ENCODE measurements at places on chromosomes 1 and 21.

DNA sequence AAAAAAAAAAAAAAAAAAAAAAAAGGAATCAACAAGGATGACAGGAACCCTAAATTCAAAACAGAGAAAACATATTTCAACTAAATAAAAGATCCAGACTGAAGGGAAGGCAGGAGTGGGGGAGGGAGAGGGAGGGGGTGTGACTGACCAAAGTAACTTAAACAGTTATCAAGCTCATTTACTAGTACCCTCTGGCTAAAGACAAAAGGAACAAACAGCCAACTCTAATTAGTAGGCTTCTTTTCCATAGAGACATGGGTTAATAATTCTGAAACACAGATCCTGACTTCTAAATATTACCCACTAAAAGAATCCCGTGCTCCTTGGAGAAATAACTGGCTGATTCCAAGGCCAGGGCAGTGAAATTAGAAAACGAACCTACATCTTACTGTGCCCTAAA lies 23.8 kb downstream of the USP48 start:
- DNase-seq: no peak

DNA sequence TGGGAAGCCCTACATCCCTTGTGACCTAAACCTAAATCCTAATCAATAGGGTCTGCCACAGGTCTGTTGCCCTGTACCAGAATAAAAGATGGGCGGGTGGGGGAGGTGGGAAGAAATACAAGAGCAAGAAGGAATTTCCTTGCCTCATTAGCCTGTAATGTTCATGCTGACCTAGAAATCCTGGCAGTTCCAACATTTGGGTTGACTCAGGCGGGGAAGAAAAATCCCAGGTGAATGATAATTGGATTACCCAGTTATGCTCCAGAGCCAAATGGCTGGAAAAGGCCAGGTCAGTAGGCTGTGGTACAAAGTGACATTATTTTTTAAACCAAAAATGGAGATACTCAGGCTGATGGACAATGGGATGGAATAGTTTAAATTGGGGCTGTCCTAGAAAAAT lies 27.3 kb upstream of the A3GALT2 start:
- DNase-seq: no peak

GRCh38 chr1:45892068-45892785 lies 88.8 kb downstream of the MAST2 start:
- DNase-seq: no peak

DNA sequence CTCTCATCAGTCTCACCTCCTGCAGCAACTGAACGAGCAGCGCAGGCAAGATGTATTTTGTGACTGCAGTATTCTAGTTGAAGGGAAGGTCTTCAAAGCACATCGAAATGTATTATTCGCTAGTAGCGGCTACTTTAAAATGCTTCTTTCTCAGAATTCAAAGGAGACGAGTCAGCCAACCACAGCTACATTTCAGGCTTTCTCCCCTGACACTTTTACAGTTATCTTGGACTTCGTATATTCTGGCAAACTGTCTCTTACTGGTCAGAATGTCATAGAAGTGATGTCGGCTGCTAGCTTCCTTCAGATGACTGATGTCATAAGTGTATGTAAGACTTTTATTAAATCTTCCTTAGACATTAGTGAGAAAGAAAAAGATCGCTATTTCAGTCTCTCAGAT lies 53.7 kb downstream of the ZBTB8A start:
- no peak for DNase-seq

- no peak for DNase-seq
Measured at GRCh38 chr1:87615901-87616300, 287.2 kb downstream of the LMO4 start.

- DNase-seq: no peak
Measured at GRCh38 chr1:39833621-39834385, 45.1 kb upstream of the BMP8B start.

DNA sequence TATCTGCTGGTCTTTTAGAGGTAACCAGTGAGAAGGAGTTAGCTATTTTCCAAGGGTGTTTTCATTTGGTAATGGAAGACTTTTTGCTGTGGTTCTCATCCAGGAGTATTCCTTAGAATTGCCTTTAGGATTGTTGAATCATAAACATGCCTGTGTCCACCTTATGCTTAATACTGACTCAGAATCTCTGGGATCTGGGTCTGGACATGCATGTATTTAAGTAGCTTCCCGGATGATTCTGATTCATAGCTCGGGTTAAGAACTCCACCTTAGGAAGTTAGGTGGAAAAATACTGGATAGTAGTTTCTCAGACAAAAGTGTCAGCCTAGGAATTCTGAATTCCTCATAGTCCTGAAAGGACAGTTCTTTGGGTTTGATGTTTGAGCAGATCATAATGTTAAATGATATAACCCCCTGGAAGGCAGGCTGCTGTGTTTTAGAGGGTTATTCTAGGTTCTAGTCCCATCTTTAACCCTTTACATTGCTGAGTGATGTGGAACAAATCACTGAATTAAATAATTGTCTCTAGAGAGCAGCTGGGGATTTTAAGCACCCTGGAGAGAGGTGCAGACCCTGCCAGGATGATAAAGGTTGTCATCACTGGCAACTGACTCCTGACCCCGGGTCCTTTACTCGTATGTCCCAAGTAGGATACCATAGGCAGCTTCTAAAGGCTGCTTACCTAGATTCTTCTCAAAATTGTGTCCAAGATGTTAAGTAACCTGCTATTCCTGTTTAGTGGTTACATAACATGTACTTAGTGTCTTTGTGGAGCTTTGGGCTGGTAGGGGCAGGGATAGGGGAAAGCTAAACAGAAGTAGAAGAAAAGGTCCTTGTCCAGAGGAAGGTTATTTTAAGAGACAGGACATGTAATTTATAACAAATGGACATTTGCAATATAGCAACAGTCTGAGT lies 14.5 kb upstream of the C4BPB start:
- DNase-seq: no peak

DNA sequence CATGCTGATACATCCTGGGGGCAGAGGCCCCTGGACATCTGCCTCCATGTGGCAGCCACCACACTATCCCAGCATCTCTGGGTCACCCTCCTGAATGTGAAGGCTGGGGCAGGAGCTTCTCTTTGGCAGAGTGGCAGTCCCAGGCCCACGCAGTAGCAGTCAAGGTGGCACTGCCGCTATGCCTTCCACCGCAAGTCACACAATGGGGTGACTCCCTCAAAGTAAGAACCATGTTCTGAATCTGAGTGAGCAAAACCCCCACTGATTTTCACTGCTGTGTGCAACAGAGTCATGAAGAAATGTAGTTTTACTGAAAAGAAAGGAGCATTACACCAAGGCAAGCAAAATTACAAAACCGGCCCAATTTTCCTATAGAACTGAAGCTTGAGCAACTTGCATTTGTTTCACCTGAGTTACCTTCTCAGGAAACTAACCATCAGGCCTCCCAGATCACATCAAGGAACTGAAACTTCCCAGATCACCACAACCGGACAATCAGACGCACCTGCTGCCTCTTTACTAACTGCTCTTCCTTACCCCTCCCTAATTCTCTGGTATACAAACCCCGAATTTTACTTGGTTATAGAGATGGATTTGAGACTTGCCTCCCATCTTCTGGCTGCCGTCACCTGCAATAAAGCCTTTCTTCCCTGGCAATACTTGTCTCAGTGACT lies 102.6 kb downstream of the PCP4 start:
- DNase-seq: no peak

DNA sequence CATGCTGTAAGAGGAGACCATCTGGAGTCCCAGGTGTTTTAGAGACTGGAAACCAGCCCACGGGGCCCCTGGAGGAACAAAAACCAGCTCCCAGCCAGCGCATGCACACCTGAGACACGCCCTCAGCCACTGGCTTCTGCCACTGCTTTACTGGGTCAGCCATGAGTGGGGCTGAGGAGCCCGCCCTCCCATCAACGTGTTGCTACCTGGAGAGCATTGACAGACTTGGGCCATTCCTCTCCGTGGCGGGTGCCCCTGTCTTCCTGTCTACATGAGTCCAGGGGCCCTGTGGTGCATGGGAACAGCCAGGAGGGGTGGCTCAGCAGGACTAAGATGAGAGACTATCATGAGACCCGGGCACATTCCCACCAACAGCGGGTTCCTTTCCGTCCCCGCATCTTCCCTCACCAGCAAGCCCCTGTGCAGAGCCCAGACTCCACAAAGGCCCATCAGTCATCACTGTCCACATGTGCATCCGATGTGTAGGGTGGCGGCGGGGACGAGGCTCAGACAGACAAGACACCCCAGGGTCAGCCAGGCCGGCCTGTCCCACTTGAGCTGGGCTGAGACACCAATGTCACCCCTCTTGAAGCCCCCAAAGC lies 45.4 kb upstream of the POFUT2 start:
- DNase-seq: no peak

DNA sequence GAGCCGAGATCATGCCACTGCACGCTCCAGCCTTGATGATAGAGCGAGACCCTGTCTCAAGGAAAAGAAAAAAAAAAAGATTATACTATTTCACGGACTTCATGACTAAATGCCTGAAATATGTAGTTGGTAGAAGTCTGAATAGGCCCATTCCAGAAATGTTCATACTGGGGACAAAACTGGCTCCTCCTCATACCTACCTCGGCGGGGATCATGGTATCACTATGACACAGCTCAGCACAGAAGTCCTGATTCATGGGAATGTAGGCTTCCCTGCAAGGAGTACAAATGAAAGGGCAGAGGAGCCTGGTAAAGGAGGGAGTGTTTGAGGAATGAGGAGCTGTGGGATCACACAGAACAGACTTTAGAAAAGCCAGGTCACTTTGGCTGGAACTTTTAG lies 5.0 kb downstream of the SPATA46 start:
- no peak for DNase-seq

DNA sequence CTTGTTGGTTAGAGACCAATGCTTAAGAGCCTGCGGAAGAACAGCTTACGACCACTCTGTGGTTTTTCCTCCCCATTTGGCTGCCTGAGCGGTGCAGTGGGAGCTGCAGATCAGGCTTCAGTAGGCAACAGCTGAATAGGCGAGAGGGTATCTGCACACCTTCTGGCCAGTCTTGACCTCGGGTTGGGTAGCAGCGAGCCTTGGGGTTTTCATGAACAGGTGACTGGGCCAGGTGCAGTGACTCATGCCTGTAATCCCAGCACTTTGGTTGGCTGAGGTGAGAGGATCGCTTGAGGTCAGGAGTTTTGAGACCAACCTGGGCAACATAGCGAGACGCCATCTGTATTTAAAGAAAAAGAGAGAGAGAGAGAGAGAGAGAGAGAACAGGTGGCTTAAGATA lies 41.0 kb downstream of the NENF start:
- DNase-seq: no peak

DNA sequence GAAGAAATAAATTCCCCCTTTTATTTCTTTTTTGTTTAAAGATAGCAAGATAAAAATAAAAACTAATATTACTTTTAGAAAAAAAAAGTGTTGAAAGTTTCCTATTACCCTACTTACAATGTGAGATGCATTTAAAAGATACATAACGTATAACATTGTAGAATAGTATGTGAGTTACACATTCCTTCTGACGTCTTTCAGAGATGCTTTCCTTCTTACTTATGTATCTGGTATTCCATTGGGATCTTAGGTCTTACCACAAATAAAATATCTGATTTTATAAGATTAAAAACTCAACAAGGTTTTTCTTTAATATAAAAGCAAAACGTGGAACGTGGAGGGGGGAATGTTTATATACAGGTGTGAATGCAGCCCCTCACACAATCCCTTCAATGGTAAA lies 147.2 kb upstream of the ETS2 start:
- DNase-seq: no peak

GRCh38 chr1:218488531-218488930 lies 143.4 kb downstream of the TGFB2 start:
- DNase-seq: no peak

DNA sequence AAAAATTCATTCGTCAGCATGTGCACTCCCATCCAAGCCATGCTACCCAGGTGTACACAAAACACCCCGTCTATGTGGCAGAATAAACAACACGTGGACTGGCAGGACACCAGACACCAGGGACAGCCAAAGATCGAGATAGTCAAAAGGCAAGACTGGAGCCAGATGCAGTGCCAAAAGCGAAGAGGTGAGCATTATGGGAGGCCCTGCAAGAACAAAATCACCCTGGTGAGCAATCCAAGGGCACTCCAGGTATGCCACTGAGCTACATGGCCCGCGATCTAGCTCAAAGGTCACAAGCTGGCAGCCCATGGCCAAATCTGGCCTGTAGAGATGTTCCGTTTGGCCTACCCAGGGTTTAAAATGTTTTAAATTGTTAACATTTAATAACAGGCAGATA lies 33.7 kb downstream of the PLPP3 start:
- no peak for DNase-seq

GRCh38 chr1:208107425-208108212 lies 136.6 kb downstream of the PLXNA2 start:
- DNase-seq: no peak

DNA sequence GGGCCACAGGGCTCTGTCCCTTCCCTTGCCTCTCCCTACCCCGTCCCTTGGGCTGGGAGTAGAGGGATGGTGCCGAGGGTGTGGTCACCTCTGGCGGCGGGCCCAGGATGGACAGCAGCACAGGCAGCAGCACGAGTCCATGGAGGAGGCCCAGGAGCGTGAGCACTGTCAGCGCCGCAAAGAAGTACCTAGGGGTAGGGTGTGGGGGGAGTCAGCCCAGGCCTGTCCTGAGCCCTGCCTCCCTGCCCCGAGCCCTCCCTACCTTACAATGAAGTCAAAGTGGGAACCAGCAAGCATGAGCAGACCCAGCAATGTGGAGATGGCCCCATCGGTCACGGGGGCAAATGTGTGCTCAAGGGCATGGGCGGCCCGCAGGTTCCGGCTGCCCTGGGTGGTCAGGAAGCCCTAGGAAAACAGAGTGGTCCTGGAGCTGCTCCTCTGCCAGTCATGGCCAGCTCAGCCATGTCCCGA lies 14.7 kb downstream of the BTBD19 start:
- no peak for DNase-seq

DNA sequence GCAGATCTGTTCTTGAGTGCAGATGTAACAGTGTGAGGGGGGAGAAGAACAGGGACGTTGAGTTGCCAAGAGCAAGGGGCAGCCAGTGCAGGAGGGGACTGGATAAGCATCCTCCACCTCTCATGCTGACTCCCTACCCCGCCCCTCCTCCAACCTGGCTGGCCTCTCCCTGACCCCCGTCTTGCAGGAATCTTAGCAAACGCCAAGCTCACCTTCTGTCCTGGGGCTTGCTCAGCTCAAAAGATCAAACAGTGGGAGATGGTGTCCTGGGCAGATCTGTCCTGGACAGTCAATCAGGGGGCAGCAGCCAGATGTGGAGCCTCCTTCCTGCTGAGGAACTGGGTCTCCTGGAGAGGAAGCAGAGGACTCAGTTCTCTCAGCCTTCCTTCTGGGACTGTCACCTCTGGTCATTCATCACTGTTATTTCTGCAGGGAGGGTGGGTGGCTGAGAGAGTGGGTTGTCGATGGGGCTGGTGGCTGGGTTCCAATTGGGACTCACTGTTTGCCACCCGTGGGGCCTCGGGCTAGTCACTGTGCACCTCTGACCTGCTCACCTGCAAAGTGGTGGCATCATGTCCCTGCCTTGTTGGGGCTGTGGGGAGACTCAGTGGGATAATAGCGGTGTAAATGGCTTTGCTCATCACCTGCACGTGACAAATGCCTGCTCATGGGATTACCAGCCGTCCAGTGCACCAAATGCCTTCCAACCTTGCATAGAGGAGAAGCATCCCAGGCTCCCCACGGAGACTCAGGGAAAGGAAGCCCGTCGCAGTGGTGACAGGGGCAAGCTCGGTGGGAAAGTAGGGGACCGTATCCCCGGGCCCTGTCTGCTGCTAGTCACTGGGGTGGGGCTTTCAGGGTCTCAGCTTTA lies 154.4 kb downstream of the PTPRU start:
- no peak for DNase-seq

GRCh38 chr1:75014250-75014649 lies 119.9 kb upstream of the LHX8 start:
- no peak for DNase-seq

GRCh38 chr1:51558375-51558924 lies 39.4 kb upstream of the EPS15 start:
- DNase-seq: no peak
